Kidney capillary endothelial cell (primary cell): ENCODE measurements at places on chromosomes 3 and 15.

GRCh38 chr3:30795176-30795575 lies 99.3 kb downstream of the GADL1 start:
- DNase-seq = no peak

DNA sequence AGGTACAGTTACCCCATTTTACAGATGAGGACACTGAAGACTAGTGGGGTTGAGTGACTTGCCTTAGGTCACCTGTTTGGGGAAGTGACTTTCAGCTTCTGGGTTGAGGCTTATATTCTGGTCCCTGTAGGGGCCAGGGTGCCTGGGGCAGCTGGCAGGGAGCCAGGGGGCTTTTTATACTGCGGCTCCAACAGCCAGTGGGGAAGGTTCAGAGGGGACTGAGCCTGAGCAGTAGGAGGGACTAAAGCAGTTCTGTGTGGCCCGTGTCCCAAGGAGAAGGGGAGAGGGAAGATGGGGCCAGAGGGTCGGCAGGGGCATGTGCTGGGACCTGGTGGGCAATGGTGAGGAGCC lies 37.7 kb downstream of the SLC6A6 start:
- DNase-seq = no peak

DNA sequence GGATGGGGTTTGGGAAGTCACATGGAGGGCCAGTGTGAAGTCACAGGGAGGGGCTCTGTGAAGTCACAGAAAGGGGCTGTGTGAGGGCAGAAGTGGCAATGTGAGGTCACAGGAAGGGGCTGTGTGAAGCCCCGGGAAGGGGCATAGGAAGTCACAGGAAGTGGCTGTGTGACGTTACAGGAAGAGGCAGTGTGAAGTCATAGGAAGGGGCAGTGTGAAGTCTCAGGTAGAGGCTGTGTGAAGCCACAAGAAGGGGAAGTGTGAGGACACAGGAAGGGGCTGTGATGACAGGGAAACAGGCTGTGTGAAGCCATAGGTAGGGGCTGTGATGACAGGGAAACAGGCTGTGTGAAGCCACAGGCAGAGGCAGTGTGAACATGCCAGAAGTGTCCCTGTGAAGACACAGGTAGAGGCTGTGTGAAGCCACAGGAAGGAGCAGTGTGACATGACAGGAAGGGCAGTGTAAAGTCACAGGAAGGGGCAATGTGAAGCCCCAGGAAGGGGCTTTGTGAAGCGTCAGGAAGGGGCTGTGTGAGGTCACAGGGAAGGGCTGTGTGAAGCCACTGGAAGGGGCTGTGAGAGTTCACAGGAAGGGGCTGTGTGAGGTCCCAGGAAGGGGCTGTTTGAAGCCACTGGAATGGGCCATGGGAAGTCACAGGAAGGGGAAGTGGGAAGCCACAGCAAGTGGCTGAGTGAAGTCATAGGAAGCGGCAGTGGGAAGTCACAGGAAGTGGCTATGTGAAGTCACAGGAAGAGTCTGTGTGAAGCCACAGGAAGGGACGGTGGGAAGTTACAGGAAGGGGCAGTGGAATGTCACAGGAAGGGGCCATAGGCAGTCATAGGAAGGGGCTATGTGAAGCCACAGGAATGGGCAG lies 37.1 kb downstream of the GASK1A start:
- DNase-seq = no peak

GRCh38 chr3:30733209-30733608 lies 126.8 kb downstream of the TGFBR2 start:
- no peak for DNase-seq

DNA sequence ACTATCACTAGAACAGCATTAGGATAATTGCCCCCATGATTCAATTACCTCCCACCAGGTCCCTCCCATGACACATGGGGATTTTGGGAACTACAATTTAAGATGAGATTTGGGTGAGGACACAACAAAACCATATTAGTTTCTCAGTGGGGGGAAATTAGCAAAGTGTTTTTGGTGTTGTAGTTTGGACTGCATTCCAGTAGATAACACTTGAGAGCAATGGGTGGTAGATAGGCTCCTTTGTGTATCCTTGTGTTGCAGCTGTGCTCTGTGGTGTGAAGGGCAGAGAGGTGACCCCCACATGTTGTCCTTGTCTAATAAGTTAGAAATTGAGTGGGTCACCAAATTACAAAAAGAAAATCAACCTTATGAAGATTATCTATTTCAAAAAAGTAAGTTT lies 223.8 kb downstream of the SATB1 start:
- no peak for DNase-seq

GRCh38 chr3:149417174-149417573 lies 39.7 kb upstream of the TM4SF1 start:
- DNase-seq = no peak

DNA sequence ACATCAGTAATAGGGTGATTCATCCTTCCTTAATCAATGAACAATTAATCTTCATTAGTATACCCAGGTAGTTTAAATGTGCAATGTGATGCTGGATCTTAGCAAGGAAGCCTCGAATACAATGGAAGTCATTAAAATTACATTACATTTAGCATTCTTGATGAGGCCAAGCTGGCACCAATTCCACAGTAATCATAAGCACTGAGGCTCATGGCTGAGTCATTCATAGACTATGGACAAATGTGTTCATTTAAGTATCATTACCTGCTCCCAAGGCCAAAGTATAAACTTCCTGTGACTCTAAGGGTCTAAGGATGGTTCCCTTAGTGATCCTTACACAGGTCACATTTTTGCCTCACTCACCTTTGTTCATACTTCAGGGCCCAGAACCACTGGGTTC lies 266.4 kb upstream of the CDIN1 start:
- no peak for DNase-seq

- no peak for DNase-seq
Measured at GRCh38 chr3:126480206-126480605, 4.5 kb upstream of the ZXDC start.

DNA sequence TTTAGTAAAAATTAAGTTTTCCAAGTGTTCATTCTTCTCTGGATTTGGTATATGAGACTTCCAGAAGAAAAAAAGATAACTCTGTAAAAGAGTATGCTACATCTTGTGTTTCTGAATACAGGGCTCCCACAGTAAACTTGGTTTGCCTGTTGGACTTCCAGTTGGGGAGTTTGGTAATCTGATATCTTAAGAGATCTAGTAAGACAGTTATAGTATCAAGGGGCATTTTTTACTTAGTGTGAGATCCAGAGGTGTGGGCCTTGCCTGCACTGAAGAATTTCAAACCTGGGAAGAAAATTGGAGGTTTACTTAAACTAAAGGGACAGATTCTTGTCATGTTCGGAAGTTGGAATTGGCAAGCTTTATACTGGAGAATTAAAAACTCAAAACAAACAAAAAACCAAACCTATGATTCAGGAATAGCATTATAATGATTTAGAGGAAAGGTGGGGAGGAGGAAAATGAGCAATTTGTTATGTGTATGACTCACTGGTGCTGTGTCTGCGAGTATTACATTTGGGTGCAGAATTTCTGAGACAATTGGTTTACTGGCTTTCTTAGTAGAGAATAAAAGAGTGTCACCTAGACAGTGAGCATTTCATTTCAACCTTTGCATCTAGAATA lies 58.9 kb upstream of the ULK4 start:
- DNase-seq = peak; percentile 91

DNA sequence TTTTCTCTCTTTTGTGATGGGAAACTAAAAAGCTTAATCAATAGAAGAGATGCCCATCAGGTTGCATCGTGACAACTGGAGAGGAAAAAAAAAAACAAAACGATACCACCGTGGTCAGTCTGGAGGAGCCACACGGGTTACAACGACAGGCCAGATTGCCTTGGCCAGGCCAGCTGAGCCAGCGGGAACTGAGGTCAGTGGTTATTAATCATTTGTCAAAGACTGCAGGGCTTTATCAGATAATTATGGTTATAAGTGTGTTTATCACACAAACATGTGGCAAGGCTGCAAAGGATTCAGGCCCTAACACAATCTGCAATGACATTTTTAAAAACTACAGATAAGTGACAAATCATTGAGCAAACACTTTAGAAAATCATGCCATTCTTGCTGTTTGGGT lies 135.0 kb upstream of the FAM3D start:
- DNase-seq = no peak

DNA sequence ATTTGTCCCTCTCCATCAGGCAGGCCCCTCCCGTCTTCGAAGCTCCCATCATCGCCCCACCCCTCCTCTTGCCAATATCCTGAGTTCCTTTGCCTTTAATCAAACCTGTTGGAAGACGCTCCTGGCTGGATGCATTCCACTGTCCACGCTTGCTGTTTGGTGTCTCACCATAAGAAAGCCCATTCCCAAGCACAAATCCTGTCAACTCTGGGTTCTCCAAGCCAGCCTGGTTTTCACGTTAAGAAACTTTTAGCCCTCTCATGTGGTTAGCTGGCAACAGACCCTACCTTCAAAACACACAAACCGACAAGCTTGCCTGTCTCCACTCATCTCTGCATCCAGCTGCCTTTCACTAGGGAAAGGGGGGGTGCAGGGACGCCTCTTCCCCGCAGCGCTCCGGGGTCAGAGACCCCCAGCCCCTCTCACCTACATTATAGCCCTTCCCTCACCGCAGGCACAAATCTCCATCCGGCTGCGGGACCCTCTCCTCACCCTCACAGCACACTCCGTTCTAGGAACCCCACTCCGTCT lies 1.1 kb downstream of the GORASP1 start:
- DNase-seq = peak; percentile 25

GRCh38 chr3:181609030-181609767 lies 102.5 kb upstream of the SOX2 start:
- no peak for DNase-seq

DNA sequence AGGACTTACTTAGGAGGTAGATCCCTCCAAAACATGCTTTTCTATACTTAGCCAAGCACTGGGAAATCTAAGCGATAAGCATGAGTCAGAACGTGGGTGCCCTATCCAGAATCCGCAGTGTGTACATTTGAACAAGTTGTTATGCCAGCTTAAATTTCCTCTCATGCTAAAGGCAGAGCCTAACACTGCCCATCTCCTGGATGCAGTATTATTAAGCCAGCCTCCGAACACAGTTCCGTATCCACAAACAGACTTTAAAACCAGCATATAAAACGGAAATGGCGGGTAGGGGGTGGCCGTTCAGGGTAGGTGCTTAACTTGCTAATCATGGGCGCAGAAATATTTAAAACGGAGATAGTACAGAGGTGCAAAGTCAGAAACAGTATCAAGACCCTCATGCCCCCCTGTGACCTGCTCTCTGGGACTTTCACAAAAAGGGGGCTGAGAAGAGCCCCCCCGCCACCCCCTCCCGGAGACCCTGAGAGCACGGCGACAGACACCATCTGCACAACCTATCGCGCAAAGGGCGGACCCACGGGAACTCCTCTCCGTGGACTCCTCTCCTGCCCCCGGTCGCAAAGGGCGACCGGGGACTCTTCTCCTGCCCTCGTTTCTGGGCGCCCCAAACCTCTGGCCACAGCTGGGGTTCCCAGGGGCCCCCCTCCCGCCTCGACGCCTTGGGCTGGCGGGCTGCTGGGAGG lies 889 bp upstream of the LRRIQ4 start:
- DNase-seq = peak; percentile 18

DNA sequence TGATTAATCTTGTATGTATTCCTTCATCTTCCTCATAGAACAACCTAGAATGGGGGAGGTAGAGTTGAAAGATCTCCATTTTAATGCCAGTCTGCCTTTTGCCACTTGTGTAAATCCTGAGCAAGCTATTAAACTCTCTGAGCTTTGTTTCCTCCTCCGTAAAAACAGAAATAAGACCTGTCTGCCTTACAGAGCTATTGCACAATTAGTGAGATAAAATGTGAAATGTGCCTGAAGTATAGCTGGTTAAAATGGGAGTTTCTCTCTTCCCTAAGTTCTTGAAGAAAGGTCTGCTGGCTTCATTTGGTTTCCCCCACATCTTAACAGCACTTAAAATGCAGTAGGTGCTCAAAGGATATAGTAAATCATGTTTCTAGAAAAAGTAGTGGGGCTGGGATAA lies 19.0 kb downstream of the ALDH1A2 start:
- DNase-seq = no peak

DNA sequence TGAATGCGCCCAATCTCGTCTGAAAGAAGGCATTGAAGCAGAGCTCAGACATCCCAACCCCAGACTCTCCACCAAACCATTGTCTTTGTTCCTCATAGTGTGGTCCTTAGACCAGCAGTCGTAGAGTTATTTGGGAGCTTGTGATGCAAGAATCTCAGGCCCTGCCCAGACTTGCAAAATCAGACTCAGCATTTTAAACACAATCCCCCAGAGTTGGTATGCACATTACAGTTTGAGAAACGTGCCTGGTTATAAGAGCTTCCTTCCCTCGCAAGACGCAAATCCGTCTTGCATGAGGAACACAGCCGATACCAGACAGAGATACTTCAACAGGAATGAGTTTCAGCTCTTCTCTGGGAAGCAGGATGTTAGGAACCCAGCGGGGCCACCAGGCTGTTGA lies 38.9 kb upstream of the IREB2 start:
- DNase-seq = no peak

DNA sequence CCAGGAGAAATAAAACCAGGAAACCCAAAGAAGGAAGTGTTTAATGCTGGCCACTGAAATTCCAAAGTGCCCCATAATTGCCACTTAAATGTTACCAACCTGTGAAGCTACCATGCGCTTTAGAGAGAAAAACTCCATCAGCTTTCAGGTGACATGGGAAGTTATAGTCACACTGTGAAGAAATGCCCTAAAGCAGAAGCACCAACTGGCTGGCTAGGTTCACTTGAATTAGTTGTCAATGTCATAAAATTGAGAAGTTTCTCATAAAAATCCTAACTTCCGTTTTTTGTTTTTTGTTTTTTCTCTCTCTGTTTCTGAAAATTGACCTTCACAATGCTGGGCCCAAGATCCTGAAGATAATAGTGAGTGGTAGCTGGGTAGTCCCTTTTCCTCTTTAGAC lies 167.9 kb upstream of the CTNNB1 start:
- DNase-seq = no peak

GRCh38 chr15:25416693-25417092 lies 22.1 kb downstream of the UBE3A start:
- DNase-seq = no peak

DNA sequence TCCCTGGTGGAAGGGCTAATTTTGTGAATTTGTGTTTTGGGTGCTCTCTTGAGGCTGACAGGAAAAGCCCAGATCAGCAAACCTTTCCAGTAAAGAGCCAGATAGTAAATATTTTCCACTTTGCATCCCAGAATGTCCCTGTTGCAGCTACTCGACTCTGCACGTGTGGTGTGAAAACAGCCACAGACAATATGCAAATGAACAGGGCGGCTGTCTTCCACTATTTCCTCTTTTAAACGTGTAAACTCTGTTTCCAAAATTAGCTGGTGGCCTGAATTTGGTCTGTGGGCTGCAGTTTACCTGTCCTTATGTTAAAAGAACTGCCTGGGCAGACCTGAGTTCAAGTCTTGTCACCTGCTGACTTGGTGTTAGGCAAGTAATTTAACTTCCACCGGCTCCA lies 202.7 kb downstream of the EDEM1 start:
- no peak for DNase-seq

- DNase-seq = no peak
Measured at GRCh38 chr15:79376383-79376782, 55.8 kb upstream of the MINAR1 start.

GRCh38 chr3:37935290-37935668 lies 55.3 kb upstream of the VILL start:
- DNase-seq = no peak

DNA sequence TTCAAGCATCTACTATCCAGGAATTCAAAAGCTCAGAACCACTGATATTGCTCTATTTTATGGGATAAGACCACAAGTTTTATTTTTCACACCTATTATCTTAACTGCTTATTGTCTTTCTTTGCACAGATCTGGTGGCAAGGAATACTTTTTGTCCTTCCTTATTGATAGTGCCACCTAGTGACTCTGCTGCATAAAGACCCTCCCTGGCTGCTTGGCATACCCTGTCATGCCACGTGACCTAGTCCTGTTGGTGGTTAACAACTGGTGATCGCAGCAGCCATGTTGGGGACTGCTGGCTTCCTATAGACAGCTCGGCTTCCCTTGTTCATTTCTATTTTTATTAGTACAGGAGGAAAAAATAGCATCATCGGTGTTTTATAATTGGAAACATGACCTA lies 236.3 kb downstream of the MEX3B start:
- DNase-seq = peak; percentile 34
